Renal pelvis (tissue), 12 donors: ENCODE measurements at places on chromosomes 16 and 17. TPM values are rescaled to one million over a fixed set of nuclear protein-coding genes. Genes with fewer than 3 reads are reported as not detected.

DNA sequence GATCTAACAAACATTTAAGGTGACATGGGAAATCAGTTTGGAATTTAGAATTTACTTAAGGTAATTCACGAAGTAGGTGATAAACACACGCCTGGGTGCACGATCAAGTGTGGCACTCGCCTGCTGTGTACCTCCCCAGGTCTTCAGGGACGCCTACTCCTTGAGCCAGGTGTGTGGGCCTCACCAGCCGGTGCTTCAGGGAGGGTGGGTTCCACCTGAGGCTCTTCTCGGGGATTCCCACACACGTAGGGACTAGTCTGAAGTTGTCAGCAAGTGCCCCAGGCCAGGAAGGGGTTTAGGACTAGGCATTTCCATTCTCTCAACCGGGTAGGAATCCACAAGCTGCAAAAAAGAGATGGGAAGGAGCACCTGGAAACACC is 9.8 kb upstream of the NAT9 start:
- no peak for DNase-seq

- DNase-seq = no peak
These were observed 61.1 kb upstream of the CPHXL start for GRCh38 chr16:75787440-75787839.

- no peak for DNase-seq
These were observed 20.8 kb downstream of the C16orf74 start for GRCh38 chr16:85730186-85730465.

DNA sequence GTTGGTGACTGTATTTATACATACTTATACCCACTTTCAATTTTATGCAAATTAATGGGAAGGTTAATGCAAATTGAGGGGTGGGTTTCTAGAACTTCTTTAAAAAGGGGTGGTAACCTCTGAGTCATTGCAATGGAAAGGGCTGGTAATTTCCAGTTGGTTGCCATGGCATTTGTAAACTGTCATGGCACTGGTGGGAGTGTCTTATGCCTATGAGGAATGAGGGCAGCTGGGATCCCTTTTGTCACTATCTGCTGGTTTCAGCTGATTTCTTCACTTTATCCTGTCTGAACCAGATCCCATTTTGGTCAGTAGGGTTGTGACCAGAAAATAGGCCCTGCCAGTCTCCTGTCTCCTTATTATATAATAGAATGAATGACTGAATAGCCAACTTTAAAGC is 1006.7 kb upstream of the GOT2 start:
- no peak for DNase-seq

DNA sequence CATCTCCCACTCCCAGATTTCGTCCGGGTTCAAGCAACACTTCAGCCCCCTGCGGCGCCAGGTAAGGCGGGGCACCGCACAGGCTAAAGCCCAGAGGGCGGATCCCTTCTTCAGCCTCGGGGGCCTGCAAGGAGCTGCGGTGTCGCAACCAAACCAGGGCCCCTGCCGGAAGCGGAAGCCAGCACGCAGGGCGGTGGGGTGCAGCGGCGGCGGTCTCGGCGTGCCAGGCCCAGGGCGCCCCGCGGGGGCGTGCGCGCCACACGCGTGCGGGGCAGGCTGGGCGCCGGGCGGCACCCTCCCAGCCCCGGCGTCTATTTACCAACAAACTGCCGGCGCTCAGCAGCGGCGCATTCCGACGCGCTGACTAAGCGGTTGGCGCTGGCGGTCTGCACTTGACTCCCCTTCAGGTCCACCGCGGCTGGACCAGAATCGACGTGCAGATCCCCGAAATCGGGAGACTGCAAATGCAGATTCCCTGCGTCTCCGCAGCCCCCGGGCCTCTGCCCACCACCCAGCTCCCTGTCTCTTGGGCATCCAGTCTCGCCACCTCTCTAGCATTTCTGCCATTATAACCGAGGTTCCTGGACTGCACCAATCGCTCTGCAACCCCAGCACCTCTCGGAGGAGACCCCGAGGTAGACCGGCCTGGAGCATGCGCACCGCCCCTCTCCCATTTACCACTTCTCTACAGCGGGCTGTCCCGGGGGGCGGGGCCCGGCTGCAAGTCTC is 421 bp upstream of the DLX4 start:
- DNase-seq = peak; percentile 64

Gene LDHD
- 9.1 TPM for polyA plus RNA-seq
